ENCODE measurements at places on chromosomes 6 and 20.
A peak's percentile ranks its signal among the peaks of the same experiment; 100 is the strongest.

DNA sequence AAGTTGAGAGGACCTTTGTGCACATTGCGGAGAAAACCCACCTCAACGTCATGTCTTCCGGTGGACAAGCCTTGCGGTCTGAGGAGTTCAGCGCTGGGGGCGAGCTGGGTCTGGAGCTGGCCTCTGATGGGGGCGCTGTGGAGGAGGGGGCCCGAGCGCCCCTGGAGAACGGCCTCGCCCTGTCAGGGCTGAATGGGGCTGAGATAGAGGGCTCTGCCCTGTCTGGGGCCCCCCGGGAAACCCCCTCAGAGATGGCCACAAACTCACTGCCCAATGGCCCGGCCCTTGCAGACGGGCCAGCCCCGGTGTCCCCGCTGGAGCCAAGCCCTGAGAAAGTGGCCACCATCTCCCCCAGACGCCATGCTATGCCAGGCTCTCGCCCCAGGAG lies 14.6 kb upstream of the SLC22A7 start:
- DNase-seq = no peak

DNA sequence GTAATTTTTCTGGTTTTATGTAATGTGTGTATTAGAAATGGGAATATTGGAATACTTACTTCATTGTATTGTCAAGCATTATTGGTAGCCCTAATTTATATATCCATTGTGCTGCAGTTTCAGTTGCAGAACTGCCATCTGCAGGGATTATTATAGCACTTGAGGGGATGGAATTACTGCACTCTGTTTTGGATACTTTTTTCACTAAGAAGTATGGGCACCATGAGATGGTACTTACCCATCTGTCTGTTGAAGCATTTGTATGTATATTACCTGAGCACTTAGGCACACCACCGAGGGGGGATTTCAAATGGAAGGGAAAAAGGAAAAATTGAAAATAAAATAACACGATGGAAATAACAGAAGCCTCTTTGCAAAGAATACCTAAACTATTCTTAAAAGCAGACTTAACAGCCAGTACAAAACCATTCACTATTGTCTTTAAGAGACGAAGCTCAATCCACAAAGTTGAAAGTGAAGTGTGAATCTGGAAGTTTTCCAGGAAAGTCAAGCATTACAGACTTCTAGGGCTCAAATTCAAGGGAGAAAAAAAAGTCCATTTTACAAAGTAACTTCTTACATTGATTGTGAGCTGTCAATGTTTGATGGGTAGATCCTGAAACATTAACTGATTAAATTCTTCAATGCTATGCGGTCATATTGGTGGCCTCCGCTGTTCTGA lies 318.7 kb downstream of the SOX4 start:
- no peak for DNase-seq

- DNase-seq = no peak
Measured at GRCh38 chr6:41937861-41938574, 3.6 kb downstream of the CCND3 start.

- no peak for DNase-seq
Measured at GRCh38 chr6:109071125-109071917, 23.3 kb downstream of the SESN1 start.

- DNase-seq = no peak
Measured at GRCh38 chr6:81772741-81773140, 20.3 kb upstream of the TENT5A start.

- no peak for DNase-seq
Measured at GRCh38 chr6:36129941-36130666, at the start of gene MAPK13. Gene MAPK13, plus strand, starts transcription at chr6:36130513. Its CDS starts 70 bp downstream, at chr6:36130583.

DNA sequence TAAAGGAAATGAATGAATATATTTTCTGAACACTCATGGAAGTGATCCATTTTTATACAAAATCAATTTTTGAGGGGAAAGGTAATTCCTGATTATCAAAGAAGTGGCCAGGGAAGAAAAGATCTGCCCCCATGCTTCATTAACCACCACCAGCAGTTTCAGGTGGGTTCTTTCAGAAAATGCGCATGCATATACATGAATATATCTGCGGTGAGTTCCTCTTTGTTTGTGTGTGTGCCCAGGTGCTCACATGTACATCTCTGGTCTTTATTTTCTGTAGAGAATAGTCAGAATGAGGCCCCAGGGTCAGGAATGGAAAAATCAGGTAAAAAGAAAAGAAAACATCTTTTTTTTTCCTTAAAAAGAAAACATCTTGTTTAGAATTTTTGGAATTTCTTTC lies 88.4 kb downstream of the SGK1 start:
- no peak for DNase-seq

DNA sequence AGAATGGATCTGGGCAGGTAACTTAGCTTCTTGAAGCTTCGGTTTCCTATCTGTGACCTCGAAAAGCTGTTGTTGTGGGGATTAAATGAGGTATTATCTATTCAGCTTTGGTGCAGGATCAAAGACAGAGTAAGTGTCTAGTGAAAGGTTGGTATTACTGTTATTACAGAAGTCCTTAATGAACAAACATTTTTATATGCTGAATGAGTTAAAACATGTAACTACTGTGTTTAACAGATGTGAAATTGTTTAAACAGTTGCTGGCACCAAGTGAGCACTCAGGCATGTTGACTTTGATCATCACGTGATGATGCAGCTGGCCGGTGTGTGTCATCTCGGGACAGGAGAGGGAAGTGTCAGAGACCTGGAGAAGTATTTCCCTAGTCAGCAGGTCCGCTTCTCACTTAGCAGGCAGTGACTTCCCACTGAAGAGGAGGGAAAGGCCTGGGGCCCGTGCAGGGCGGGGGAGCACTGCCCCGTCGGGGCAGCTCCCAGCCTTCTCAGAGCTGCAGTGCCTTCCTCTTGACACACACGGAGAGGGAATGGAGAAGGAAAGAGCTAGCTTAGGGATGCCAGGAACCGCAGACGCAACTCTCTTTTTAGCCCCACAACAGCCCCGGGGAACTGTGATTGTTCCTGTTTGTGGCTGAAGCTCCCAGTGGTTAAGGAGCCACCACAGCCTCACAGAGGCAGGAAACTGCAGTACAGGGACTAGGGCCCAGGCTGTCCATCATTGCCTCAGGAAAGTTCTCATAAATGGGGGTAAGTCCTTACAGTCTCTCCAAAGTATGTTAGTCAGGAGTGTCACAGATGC lies 18.0 kb downstream of the TUBB2A start:
- no peak for DNase-seq

DNA sequence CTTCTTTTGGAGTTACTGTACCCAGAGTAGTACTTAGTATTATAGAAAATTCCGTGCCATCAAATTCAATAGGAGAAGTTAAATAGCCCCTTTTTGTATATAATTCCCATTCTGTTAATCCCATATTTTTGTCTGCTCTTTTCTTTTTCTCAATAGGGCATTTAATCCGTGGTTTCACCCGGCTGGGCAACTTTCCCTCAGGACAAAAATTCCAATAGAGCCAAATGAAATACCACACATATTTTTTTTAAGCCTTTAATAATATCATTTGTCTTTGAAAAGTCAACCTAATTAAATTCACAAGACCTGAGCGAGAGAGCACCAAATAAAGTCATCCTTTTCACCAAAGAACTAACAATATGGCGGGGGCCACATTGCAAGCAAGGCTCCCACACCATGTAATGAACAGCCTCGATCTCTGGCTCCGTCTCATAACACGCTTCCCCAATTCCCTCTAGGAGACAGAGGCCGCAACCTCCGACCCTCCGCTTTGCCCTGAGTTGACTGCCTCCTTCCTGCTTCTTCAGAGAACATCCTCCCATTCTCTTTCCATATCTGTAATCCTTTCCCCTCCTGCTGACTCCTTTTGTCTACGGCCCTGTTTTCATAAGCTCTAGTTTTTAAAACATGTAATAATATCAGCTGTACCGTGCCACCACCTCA lies 13.6 kb downstream of the NHSL1 start:
- DNase-seq = no peak

DNA sequence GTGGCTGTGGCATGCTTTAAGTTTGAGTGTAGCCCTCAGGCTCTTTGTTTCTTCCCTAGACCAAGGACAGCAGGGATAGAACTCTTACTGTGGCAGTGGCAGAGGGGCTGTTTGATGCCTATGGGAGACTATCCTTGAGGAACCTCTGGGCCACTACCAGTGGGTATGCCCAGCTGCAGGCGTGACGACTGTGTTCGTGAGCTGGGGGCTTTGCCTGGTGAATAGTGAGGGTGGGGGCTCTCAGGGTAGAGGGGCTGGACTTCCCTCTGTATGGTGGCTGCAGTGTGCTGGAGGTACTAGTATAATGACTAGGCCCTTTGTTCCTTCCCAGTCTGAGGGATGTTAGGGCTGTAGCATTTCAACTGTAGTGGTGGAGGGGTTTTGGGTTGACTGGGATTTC lies 1242.0 kb downstream of the KHDRBS2 start:
- DNase-seq = no peak

DNA sequence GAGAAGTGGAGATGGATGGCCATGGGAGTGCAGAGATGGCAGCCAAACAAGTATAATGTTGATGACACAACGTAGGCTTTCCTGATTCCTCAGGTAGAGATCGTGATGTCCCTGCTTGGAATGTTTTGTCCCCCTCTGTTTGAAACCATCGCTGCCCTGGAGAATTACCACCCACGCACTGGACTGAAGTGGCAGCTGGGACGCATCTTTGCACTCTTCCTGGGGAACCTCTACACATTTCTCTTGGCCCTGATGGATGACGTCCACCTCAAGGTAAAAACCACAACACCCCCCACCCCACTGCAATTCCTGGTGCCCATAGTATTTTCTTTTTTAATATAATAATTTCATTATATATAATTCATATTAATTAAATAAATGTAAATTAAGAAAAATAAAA lies 42.1 kb upstream of the NOP56 start:
- DNase-seq = no peak

DNA sequence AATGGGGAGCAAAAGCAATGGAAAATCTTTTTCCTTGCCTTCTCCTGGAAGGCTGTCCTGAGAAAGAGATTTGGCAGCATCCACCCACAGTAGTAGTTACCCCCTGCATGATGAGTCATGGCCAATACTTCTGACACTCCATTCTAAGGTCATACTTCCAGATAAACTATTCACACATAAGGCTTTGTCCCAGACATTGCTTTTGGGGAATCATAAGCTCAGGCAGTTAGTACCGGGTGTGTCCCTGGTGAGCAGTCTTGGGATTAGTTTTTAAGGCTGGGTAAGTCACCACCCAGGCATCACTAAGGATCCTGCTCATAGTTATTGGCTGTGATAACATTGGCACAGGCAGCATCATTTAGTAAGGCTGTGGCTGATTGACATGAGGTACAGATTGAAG lies 160.6 kb upstream of the GGTLC1 start:
- DNase-seq = no peak

DNA sequence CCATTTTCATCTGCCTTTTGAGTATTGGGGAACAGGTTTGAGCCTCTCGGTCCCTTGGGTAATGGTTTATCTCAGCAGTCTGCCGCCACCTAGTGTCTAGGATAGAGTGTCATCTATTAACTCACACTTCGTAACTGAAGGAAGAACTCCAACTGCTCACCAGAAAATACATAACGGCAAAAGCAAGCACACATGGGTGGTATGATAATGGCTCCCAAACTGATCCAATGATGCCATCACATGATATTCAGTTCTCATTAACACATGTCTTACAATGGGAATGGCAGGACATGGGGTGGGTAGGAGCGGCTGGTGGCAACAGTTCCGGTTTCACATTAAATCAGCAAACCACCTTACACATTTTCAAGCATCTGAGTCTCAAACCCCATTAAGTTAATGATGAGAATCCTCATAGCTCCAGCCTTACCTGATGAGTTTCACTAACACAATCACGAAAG lies 110.7 kb upstream of the PHACTR1 start:
- DNase-seq = peak; percentile 61

GRCh38 chr6:137167702-137168377 lies 5.6 kb downstream of the IL22RA2 start:
- no peak for DNase-seq

- DNase-seq = no peak
Measured at GRCh38 chr6:22756365-22756764, 187.0 kb downstream of the HDGFL1 start.

- no peak for DNase-seq
Measured at GRCh38 chr6:84074988-84075781, 41.6 kb downstream of the MRAP2 start.

- peak; percentile 30 for DNase-seq
Measured at GRCh38 chr6:166106076-166106686, 61.5 kb downstream of the TBXT start.

- no peak for DNase-seq
Measured at GRCh38 chr6:140078561-140079125, 704.2 kb upstream of the CITED2 start.

GRCh38 chr6:90241229-90241880 lies 55.3 kb downstream of the BACH2 start:
- no peak for DNase-seq

DNA sequence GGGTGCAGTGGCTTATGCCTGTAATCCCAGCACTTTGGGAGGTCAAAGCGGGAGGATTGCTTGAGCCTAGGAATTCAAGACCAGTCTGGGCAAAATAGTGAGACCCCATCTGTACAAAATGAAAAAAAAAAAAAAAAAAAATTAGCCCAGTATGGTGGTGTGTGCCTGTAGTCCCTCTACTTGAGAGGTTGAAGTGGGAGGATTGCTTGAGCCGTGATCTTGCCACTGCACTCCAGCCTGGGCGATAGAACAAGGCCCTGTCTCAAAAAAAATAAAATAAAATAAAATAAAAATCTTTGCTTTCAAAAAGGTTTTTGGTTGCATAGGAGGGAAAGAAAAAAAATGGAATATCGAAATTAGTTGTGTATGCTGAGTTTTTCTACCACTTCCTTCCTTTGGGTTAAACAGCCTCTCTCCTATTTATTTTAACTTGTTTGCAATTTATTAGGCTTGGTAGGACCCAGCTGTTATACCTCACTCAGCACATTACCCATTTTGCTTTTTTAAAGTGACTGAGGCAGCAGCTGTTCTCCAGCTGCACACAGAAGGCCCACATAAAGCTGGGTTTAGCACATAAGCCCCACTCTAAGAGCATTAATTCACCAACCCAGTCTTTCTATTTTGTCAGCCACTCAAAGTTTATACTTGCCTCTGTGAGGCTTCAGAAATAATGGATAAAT lies 152.3 kb downstream of the ZFAND3 start:
- DNase-seq = no peak

- DNase-seq = no peak
Measured at GRCh38 chr6:111096246-111096645, 8.9 kb downstream of the SLC16A10 start.

- no peak for DNase-seq
Measured at GRCh38 chr6:37150314-37150713, 19.6 kb upstream of the PIM1 start.

GRCh38 chr6:75762063-75762462 lies 13.0 kb downstream of the MYO6 start:
- DNase-seq = no peak

- DNase-seq = no peak
Measured at GRCh38 chr6:6723361-6723760, 134.8 kb downstream of the LY86 start.

GRCh38 chr20:33163856-33164762 lies 3.9 kb upstream of the BPIFA2 start:
- no peak for DNase-seq

GRCh38 chr6:33816911-33817310 lies 13.1 kb upstream of the MLN start:
- DNase-seq = no peak

DNA sequence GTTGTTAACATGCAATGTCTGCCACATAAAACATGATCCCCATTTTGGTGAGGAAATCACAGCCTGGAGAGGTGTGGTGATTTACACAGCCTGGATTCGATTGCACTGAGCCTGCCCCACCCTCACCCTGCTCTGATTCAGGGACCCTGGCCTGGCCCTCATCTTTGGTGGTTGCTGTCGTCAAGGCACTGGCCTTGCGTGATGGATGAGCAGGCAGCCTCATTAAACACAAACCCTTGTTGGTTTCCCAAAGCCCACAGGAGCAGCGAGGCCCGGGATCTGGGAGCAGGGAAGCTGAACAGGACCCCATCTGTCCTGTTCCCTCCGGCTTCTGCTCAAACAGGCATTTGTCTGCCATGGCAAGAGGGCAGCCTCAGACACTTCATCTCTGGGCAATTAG lies 70.8 kb downstream of the CHMP4B start:
- no peak for DNase-seq

All from NCI-H1930 (cell line).